ENCODE measurements at places on chromosomes 3 and 15.

DNA sequence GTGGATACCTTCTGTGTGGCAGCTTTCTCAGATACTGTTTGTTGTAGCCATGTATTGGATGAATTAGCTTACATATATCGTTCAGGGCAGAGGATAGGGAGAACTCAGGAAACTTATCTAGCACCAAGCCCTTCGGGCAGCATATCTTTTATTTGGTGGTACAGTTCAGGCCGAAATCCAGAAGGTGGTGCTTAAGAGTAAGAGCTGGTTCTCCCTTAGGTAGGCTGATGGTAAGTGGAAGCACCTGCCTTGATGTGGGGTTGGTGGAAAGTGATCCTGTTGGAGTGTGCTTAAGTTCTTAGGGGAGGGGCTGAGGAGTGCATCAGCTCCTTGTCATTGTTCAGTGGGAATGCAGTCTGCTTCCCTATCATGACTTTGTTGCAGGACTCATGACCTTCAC is 187.5 kb downstream of the DOCK3 start:
- DNase-seq: peak; percentile 7

DNA sequence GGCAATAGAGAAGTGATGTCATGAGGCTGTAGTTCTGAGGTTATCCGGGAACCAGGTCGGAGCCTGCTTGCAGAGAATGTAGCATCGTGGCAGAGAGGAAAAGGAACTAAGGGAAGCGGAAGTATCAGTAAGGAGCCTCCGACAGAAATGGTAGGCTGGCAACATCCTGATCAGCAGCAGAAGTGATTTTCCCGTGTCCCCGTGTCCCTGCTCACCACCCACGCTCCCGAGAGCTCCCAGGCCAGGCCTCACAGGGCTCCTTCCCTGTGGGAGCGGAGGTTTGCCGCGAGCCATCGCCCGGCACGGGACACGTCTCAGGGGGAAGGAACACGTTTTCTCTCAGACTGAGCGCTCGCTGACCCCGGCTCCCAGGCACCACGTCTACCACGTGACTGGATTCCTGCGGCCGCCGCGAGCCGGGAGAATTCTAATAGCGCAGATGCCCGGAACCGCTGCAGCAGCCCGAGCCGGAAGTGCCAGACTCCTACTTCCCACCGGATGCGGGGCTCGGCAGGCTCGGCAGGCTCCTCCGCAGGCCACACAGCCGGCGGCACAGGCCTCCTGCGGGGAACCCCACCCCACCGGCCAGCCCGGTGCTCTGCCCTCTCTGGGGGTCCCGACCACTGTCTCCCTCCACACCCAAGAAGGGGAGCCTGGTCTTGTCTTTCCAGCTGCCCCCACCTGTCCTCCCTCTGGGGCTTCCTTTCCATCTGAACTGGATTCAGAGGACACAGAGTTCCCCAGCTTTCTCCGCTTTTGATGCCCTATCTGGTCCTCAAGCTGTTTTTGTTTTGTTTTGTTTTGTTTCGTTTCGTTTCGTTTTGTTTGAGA is 99.3 kb downstream of the BDH1 start:
- peak; percentile 35 for DNase-seq

- DNase-seq: no peak
These were observed 31.4 kb downstream of the ARIH2 start for GRCh38 chr3:48950051-48950450.

- no peak for DNase-seq
These were observed 300.2 kb upstream of the GPR149 start for GRCh38 chr3:154730186-154730585.

GRCh38 chr3:78926523-78926922 is 841.3 kb downstream of the ROBO1 start:
- no peak for DNase-seq

GRCh38 chr15:90571063-90571541 is 41.4 kb downstream of the CRTC3 start:
- no peak for DNase-seq

- no peak for DNase-seq
These were observed 381.8 kb upstream of the EPHA3 start for GRCh38 chr3:88725440-88726165.

- DNase-seq: peak; percentile 39
These were observed 37.3 kb downstream of the ANP32A start for GRCh38 chr15:68783226-68784058.

GRCh38 chr3:80355144-80355543 is 587.3 kb upstream of the ROBO1 start:
- no peak for DNase-seq

DNA sequence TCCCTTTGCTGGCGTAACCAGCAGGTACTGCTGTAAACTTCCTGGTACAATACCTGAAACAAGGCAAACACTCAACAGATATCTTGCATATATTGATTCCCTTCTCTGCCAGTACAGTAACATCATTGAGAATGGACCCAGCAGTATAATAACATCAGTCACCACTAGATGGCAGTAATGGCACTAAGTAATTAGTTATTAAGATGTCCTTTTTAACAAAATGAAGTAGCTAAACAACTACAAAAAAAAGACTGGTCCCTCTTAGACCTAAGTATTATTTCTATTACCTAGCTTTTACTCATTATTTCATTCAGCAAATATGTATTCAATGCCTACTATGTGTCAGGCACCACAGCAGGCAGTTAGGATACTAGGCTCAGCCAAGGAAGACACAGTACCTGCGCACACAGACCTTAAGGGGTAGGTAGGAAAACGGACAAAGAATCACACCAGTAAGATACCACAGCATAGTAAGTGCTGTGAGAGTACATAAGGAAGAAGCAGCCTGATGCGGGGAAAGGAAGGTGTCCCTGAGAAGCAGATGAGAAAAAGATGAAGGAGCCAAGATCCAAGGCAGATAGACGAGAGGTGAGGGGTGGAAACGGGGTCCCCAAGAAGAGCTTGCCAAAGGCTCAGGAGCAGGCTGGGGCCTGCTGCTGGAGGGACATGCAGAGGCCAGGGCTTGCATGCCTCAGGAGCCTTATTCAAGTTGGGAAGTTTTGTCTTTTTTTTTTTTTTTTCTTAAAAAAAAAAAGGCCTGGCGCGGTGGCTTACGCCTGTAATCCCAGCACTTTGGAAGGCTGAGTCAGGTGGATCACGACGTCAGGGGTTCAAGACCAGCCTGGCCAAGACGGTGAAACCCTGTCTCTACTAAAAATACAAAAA is 102.7 kb upstream of the CHD2 start:
- DNase-seq: peak; percentile 79

- no peak for DNase-seq
These were observed 7.5 kb upstream of the COLQ start for GRCh38 chr3:15528854-15529537.

All from A549 (cell line).